ENCODE measurements at places on chromosomes 16 and 17.

DNA sequence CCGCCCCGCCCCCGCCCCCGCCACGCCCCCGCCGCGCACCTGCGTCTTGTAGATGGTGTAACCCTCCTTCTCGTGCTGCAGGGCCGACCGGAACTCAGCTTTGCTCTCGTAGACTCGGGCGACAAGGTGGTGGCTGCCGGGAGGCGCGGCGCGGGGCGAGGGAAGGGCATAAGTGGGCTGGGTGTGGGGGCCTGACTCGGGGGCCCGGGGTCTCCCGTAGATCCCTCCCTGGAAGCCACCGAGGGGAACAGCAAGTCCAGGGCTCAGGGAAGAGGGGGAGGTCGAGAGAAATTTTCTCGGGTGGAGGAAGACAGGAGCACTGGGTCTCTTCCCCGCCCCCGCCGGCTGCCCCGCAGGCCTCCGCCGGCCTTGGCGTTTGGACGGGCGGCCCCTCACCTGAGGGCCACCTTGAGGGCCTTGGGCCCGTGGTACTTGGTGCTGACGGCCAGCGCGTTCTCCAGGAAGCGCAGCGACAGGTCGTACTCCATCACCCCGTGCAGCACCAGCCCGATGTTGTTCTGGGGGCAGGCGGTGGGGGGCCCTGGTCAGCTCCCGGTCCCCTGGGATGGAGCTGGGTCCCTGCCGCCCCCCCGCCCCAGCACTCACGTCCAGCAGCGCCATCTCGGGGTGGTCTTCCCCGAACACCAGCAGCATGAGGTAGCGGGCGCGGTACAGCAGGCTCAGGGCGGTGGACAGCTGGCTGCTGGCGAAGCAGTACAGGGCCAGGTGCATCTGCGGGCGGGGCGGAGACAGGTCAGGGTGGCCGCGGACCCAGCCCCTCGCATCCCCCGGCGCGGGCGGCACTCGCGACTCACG is 19.4 kb downstream of the CLUH start:
- peak; percentile 48 for DNase-seq

DNA sequence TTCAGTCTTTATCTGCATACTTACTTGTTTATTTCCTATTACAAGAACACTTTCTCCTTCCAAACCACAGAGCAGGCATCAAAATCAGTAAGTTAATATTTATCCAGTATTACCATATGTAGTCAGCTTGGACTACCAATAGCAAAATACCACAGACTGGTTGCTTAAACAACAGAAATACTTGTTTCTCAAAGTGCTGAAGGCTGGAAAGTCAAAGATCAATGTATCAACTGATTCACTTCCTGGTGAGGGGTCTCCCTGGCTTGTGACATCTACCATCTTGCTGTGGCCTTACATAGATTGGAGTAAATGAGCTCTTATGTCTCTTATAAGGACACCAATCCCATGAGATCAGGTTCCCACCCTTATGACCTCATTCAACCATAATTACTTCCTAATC is 2.6 kb downstream of the STXBP4 start:
- DNase-seq, result no peak

DNA sequence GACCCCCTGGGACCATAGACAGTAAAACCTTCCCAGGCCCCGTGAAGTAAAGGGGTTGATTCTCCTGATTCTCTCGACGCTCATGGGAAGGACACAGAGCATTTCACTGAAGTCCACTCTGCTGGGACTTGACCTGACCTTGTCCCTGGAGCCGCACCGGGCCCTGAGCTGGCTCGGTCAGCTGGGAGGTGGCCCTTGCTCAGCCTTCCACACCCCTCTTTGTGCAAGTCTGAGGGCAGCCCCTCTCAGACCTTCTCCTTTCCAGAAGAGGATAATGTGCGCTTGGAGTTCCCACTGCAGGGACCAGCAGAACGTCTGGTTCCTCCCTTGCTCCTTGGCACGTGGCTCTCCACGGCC is 115.5 kb downstream of the RAP1GAP2 start:
- no peak for DNase-seq

GRCh38 chr16:8905168-8905762 is 23.1 kb downstream of the LITAFD start:
- no peak for DNase-seq

DNA sequence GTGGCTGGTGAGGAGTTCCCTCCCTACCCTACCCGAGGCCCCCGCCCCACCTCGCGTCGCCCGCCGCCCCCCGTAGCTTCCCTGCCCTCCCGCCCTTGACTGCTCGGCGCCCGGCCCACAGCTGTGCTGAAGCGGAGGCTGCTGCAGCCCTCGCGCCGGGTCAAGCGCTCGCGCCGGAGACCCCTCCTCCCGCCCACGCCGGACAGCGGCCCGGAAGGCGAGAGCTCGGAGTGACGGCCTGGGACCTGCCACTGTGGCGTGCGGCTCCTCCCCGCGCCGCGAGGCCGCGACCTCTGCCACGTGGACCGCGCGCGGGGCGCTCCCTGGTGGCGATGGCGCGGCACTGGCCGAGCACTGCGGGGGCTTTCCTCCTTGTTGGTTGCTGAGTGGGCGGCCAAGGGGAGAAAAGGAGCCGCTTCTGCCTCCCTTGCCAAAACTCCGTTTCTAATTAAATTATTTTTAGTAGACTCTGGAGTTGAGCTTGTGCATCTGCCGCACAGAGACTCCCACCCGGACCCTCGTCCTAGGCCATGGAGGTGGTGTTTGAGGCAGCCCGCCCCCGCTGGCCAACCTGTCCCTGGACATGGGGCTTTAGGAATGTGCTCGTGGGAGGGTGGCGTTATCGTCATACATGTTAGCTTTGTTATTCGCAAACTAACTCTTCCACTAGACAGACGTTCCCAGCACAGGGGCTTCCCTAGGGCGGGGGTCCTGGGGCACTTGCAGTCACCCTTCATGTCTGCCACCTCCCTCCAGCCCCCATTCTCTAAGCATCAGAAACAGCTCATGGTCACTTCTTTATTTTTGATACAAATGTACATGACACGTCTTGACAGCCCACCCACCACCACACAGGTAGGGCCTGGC is 4.4 kb downstream of the TP53I13 start:
- peak; percentile 67 for DNase-seq

GRCh38 chr16:88772871-88773811 is 11.9 kb downstream of the PIEZO1 start:
- no peak for DNase-seq

GRCh38 chr17:75752802-75753513 is 12.0 kb downstream of the GALK1 start:
- DNase-seq, result no peak

- no peak for DNase-seq
These were observed 107.4 kb upstream of the CRHR1 start for GRCh38 chr17:45676695-45677094.

GRCh38 chr16:21600031-21600773 is 825 bp downstream of the METTL9 start:
- DNase-seq, result peak; percentile 23
